ENCODE measurements at places on chromosomes 16 and 17. TPM values are rescaled to one million over a fixed set of nuclear protein-coding genes. Genes with fewer than 3 reads are reported as not detected.

OR4D1 gene
- not detected for total RNA-seq

AGRP gene
- not detected for total RNA-seq

CHST5 gene
- total RNA-seq = 0.10 TPM

TPSG1 gene
- not detected for total RNA-seq

GPR142 gene
- total RNA-seq = not detected

CRYM gene
- 0.23 TPM for total RNA-seq

RHBDF1 gene
- 0.68 TPM for total RNA-seq

TEDC2 gene
- total RNA-seq = 56.0 TPM
